GM13976 (cell line): ENCODE measurements at places on chromosomes 7 and 10.
A peak's percentile ranks its signal among the peaks of the same experiment; 100 is the strongest.

- no peak for DNase-seq
Observed at GRCh38 chr10:60916025-60916424, 28.0 kb downstream of the RHOBTB1 start.

DNA sequence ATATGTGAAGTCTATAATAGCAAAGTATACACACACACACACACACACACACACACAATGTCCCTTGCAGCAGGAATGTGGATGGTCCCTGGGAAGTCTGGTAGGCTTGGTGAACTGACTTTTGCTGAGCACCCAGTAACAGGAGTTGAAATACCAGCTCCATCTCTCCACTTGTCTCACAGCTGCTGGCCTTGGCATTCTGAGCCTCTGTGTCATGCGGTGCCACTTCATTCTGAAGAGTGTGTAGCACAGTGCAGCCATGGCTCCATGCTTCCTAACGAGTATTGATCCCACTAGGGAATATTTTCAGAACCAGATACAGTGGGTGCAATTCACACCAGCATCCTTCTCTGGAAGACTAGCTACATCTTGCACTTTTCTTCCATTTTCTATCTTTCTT lies 192.4 kb downstream of the ADARB2 start:
- DNase-seq = no peak

DNA sequence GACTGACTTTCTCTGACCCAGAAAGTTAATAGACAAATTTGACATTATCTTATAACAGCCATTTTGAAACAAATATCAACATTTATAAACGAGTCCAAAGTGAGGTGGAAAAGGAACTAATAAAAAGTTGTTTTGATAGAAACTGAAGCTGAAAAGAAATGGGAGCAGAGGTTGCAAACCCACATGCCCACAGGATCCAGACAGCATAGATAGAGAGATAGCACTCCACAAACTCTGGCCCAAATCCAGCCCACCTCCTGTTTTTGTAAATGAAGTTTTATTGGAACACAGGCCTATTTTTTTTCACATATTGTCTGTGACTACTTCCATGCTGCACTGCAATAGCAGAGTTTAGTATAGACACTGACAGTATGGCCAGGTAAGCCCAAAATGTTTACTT lies 171.9 kb downstream of the PRKG1 start:
- DNase-seq = no peak

DNA sequence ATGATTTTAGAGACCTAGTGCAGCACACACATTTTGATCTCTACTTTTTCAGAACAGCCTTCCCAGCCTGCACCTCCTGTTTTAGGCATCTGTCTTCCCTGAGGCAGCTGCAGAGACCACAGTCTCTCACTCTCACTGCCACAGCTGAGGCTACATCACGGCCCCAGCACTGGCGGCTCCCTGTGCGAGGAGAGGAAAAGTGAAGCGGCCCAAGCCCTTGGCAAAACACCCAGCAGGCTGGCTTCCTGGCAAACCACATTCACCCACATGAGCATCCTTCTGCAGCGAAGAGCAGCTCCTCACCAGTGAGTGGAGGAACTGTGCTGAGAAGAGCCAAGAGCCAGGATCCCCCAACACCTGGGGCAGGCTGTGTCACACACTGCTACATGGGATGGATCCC lies 14.0 kb downstream of the HUS1 start:
- DNase-seq = no peak

DNA sequence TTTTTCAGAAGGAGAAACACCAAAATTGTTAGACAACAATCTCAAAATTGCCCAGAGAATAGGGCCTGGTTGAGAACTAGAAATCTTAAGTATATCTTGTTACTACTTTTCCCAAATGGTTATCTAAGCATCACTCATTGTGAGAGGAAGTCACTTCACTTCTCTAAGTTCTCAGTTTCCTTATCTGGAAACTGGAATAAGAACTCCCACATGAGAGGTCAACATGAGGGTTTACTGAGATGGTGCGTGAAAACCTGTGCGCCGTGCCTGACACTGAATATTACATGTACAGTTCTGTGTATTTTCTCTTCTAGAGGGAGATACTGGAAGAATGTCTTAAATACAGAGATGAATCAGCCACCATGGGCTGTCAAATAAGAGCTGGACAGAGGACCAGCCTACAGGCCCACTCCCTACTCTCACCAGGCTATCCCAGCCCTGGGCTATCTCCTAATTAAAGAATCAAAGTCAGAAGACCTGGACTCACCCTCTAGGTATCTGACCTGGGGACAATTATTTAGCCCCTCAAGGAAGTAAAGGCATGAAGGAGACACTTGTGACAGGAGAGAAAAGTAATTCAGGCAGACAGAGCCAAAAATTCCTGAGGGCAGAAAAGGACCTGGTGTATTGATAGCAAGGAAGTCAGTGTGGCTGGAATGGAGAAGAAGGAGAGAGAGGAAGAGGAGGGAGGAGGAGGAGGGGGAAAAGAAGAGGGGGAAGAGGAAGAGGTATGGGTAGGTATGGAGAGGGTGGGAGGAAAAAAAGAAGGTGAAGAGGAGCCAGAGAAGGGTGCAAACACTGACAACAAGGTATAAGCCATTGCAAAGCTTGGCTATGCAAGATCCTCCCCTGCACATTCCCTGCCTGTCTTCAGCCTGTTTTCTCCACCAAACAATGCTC lies 44.9 kb downstream of the CCDC71L start:
- DNase-seq = no peak

- no peak for DNase-seq
Observed at GRCh38 chr7:74483402-74484336, 30.0 kb downstream of the GTF2IRD1 start.

DNA sequence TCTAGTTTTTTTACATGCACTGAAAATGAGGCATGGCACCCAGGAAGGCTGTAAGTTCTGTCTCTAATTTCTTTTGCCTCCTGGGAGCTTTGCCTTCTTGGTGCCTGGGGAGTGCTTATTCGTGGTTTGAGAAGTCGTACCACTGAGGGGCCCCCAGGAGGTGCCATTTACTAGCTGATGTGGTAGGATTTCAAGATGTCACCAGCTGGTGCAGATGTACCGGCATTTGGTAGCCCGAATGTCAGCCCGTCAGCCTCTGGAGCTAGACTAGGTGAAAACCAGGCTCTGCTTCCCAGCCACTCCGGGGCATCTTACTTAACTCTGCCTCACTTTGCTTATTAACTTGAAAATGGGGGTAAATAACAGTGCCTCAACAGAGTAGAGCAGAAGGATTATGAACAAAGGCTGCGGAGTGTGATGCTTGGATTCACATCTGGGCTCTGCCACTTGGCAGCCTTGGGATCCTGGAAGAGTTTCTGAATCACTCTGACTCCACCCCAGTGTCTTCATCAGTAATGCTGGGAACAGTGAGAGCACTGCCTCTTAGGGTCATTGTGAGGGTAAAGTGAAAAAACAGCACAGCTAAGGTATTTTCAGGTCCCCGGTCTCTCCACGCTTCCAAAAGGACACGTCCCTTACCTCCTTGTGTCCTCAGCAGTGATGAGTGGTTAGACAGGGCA lies 31.4 kb upstream of the BTBD16 start:
- DNase-seq = no peak

- no peak for DNase-seq
Observed at GRCh38 chr10:10259013-10259412, 758.7 kb upstream of the CELF2 start.

DNA sequence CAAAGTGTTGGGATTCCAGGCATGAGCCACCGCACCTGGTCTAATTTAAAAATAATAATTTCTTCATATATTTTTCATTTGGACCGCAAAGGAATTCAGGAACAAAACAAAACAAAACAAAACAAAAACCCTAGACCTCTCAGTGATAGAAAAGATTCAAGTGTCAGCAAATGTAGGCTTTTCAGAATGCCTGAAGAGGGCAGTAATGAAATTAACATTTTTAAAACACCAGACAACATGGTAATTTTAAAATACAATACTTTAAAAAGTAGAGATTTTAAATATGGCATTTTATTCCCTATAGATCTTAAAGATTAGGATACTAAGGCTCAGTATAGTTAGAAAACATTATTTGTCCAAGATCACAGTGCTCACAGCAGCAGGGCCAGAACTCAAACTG lies 36.6 kb downstream of the DNMBP start:
- no peak for DNase-seq

DNA sequence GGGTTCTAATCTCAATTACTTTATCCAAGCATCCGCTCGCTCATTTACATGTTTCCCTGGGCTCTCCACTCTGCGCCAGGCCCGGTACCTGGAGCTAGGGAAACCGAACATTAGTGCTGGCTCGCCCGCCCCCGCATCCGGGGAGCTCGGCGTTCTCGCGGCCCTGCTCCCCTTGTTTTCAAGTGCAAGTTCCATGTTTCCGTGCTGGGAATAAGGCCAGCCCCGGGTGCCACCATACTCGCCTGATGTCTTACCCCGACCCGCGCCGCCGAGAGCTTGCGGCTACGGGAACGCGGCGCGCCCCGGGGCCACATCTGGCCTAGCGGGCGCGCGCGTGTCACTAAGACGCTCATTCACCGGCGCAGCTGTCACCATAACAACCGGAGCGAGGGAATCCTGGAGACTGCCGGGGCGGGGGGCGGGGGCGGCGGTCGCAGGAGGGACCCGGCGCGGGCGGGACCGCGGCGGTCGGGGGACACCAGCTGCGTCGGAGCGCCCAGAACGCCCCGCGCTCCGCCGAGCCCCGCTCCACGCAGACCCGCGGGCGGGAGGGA lies at the start of gene NEURL1:
Gene NEURL1 (plus strand): TSS at position 344 of the 554 bp plus-strand sequence. CDS start 683 bp downstream, outside the sequence.
- peak; percentile 55 for DNase-seq

DNA sequence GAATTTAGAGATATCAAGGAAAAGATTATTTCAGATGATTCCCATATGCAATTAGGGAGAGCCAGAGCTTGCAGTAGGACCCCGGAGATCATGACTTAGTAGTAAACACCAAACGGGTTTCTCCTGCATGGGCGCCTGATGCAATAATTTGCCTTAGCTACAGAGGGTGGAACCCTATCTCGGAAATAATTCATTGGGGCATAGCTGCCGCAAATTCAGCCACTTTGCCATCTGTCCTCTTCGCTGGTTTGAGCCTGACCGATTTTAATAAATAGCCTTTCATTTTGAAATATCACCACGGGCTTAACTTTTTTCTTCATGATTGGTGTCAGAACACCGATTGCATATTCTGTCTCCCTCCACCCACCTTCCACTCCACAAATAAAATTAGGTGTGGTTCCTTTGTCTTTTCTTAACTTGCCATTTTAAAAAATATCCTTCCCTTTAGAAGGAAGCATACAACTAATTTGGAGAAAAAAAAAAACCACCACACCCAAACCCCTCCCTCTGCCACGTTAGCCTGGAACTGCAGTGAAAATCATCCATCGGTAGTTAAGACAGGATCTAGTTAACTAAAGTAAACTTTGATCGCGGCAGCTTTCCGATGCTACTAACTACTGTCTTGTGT lies 1.4 kb downstream of the GARS1 start:
- no peak for DNase-seq

GRCh38 chr7:28166982-28167715 lies 13.4 kb downstream of the JAZF1 start:
- no peak for DNase-seq

- DNase-seq = no peak
Observed at GRCh38 chr7:132571970-132572369, 4.3 kb downstream of the PLXNA4 start.

GRCh38 chr10:17007418-17007770 lies 122.2 kb downstream of the CUBN start:
- DNase-seq = no peak

DNA sequence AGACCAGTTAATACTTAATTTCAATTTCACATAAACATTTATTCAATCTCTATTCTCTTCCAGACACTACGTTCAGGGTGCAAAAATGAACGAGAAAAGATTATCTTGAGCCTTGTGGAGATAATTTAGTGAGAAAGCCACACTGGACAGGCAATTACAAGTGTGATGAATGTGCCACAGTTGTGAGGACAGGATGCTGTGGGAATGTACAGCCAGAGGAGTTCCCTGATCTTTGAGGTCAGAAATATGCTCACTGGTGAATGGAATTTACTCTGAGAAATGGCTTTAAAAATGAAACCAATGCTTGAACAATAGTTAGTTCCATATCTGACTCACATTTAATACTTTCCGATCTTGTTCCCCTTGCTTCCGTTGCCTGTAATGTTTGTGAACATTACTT lies 864.8 kb downstream of the GATA3 start:
- no peak for DNase-seq

- DNase-seq = no peak
Observed at GRCh38 chr7:40301486-40302068, 166.8 kb downstream of the SUGCT start.

GRCh38 chr10:10540398-10540797 lies 477.3 kb upstream of the CELF2 start:
- DNase-seq = no peak

DNA sequence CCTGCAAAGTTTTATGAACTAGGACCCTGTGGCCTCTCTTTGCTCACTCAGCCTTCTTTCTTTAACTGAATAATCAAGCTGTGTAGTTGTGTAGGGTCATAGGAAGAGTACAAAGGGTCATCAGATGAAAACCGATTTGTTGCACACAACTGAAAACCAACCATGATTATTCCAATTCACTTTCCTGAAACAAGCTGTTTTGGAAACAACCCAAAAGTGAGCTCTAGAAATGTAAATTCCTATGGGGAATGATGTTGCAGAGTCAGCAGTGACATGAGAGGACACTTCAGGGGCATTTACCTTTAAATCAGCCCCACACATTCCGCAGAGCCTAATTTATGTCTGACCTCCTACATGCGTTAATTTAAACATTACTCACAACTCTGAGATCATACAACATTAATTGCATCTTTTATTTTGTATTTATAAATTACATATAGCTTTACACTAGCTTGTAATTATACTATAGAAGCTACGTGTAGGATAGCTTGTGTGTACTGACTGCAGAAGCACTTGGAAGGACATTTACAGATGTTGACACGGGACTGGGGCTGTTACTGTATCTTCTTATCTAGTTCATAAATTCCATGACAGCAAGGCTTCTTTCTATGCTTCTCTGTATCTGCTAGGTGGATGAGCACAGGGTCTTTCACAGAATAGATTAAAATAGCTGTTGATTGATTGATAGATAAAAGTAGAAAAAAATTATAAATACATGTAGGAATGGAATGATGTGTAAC lies 139.9 kb upstream of the AKR1E2 start:
- no peak for DNase-seq

GRCh38 chr10:91077549-91078071 lies 142.9 kb upstream of the PCGF5 start:
- no peak for DNase-seq

DNA sequence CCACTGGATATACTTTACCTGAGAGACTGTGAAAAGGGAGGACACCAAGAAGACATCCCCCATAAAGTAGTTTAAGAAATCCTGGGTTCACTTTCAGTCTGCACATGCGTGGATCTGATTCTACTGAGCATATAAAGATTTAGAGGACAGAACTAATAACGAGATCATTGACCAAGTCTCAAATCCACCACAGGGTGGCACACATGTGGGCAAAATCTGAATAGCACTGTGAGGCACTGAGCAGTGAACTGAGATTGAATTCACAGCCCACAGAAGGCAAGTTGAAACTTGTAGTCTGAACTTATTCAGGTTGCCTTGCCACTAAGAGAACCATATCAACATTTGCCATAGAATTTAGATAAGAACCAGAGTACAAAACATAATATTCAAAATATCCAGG lies 818.6 kb downstream of the GRID1 start:
- DNase-seq = peak; percentile 1

- no peak for DNase-seq
Observed at GRCh38 chr10:43390759-43391158, 18.2 kb downstream of the HNRNPF start.
